ENCODE measurements at places on chromosomes 16 and 17. TPM values are rescaled to one million over a fixed set of nuclear protein-coding genes. Genes with fewer than 3 reads are reported as not detected.

DNA sequence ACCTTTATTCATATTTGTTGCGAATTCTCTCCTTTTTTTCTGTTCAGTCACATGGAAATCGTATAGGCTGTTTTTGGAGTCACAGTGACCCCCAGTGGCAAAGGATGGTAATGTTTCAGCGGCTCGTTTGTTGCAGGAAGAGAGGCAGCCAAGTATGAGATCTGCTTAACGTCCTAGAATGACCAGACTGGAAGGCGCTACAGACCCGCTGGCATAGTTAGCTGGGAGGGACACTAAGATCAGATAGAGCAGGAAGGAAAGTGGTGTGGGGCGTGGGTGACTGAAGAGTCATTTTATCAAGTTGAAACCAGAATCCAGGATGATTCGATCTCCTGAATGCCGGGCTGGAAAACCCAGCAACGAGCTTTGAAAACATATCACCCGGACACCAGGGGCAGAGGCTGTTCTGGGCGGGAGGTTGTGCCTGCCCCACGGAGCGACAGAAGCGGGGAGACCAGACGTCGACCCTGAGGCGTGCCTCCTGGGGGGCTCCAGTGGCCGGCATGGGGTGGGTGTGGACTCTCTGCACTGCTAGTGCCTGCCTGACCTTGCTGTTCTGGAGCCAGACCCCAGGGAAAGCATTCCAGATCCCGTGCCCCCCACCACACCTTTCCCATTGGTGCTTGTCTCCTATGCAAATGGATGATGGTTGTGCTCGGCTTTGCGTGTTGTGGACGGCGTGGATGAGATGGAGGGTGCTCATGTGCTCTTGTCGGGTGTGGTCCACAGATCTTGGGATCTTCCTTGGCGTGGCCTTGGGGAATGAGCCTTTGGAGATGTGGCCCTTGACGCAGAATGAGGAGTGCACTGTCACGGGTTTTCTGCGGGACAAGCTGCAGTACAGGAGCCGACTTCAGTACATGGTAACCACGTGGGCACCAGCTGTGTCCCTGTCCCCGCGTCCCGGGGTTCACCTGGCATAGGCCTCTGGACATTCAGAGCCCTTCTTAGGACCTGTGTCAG, 7.7 kb downstream of the IL34 start:
- DNase-seq: peak; percentile 52

DNA sequence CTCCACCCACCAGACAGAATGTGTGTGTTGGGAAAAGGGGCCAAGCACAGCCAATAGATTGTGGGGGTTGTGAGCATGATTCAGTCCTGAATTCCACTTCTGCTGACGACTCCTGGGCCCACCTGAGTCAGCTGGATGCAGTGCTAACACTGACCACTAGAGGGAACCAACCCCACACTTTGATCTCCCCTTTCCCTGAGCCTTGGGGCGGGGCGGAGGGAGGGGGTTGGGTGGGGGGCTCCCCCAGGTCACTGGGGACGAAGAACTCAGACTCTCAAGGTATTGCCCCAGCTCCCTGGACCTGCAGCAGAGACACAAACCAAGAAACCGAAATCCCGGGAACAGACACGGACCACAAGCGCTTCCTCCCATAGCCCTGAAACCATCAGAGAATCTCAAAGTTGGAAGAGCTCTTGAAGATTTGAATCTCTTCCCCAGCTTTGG, 621 bp upstream of the CSHL1 start:
- DNase-seq: peak; percentile 3

- DNase-seq: no peak
These were observed 406.9 kb downstream of the TMEM114 start for GRCh38 chr16:8183176-8184099.

- DNase-seq: no peak
These were observed 20.2 kb downstream of the METTL22 start for GRCh38 chr16:8641671-8642070.

- no peak for DNase-seq
These were observed 9.9 kb downstream of the ITPRIPL2 start for GRCh38 chr16:19123535-19124178.

DNA sequence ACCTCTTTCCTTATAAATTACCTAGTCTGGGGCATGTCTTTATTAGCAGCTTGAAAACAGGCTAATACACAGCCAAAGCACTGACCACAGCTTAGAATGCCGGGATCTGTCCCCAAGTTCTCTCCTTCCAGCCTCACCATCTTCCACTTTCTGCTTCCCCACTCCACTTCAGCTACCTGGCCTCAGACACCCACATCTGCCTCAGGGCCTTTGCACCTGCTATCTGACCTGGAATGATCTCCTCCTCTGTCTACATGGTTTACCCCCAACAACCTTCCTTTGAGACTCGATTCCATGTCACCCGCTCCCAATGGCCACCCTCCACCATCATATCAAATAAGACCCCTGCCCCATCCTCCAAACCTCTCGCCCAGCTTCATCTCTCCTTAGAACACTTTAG, 152.6 kb upstream of the CDC42EP4 start:
- no peak for DNase-seq

DNA sequence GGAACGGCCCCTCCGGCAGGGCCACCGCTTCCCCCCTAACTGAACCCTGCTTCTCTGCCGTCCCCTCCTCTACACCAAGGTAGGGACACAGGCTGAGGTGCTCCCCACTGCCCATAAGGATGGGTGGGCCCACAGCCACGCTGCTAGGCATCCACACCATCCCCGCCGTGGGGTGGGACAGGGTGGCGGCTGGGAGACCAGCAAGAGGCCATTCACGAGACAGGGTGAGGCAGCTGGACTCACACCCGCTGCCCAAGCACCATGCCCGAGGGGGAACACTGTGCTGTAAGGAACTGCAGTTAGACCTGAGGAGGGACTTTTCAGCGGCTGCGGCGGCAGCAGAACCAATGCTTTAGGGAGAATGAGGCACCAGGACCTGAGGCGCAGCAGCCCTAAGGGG, 47.5 kb upstream of the RRN3 start:
- DNase-seq: no peak

GRCh38 chr17:21035406-21035805, 7.4 kb downstream of the USP22 start:
- no peak for DNase-seq

DNA sequence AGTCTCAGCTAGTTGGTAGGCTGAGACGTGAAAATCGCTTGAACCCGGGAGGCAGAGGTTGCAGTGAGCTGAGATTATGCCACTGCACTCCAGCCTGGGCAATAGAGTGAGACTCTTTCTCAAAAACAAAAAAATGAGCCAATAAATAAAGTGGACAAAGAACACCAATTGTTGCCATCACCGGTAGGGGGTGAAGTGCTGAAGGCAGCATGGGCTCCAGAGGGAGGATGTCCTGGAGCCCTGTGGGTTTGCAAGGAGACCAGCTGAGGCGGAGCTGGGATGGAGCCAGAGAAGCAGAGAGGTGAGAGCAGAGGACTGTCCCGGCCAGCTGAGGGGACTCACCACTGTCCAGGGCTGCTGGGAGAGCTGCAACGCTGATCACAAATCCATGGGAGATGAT, 13.8 kb downstream of the CHST6 start:
- DNase-seq: no peak

DNA sequence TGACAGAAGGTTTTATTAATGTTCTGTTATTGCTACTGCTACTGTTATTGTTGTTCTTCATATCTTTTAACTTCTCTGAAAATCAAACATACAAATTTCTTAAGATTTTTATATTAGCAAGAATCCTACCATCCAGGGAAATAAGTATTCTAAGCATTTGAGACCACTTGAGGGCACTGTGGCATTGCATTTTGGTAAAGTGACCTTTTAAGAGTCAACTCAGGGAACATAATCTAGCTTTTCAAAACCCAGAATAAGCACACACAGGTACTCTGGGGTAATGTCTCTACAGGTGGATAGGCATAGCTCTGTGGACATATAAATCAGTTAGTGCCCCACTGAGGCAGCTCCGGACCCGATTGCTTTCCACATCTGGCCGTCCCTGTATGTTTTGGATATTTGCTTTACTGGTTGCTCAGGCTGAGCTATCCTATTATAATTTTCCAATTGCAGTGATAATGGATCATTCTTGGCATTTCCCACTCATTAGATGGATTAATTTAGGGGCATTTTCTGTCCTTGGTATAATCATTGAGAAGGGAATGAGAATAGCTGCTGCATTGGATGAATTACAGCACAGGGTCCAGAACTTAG, 1425.1 kb upstream of the CDH8 start:
- peak; percentile 29 for DNase-seq

- no peak for DNase-seq
These were observed 14.8 kb upstream of the TMEM204 start for GRCh38 chr16:1518626-1519135.

DNA sequence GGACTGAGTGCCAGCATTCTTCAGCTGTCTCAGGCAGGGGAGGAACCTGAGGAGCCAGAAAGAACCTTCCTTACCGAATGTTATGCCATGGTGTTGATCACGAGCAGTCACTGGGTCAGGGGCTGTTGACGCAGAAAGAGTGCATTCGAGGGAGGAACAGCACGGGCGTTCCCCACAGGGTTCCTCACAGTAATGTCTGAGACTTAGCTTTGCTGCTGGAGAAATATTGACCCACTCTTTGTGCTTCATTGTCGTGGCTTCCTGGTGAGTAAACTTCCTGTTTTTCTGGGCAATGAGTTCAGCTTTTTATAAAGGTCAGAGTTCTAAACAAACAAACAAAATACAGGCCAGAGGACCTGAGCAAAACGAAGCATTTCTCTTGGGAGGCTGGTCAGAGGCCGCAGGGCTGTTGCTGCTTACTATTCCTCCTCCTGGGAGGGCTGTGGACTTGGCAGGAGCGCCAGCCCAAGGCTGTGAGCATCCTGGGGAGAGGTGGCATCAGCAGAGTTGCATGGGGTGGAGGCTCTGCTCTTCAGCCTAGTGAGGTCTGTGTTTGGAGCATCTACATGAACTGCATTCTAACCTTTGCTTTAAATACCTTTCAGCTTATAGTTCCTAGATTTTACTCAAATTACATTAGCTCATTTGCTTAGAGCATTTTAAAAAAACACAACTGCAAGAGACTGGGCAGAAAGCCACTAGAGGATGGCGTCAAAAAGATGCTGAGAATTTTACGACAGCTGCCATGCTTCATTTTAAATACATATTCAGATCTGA, 143.1 kb upstream of the CACNG5 start:
- no peak for DNase-seq

- no peak for DNase-seq
These were observed 16.2 kb upstream of the SPNS2 start for GRCh38 chr17:4482338-4483011.

DNA sequence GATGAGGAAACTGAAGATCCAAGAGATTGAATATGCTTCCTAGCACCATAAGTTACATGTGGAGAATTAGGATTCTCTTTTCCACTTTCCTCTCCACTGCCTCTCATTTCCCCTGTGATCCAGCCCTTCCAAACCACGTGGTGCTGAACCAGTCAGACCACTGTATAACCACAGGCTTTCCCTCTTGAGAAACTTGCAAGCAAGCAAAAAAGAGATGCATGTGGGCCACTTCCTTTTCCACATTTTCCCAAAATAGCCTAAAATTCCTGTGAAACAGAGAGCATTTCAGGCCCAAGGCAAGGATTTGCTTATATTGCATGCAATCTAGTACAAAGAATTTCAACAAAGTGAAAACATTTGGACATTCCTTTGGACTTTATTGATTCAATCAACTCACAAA, 59.3 kb upstream of the KSR1 start:
- DNase-seq: peak; percentile 55

DNA sequence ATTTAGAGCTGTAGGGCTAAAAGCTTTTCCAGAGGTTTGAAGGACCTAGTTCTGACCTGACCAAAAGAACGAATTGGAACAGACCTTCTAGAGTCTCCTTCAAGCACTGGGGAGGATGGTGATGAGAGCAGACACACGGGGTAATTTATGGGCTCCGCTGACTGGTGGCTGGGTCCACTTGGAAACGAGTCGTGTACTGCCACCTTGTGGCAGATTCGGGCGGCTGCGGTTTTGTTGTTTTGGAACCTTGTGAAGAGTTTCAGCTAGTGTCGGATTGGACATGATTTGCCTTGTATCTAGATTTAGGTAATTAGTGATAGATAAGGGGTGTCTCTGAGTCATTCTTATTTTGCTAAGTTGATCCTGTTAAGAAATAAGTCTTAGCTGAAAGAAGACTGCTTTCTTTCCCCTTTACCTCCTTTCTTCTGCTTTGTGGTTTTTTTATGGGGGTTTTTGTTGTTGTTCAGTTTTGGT, 98.9 kb downstream of the AATF start:
- peak; percentile 55 for DNase-seq

- no peak for DNase-seq
These were observed 9.0 kb downstream of the ZDHHC1 start for GRCh38 chr16:67407176-67407787.

GRCh38 chr17:37801171-37801570, 56.3 kb upstream of the HNF1B start:
- DNase-seq: no peak

DNA sequence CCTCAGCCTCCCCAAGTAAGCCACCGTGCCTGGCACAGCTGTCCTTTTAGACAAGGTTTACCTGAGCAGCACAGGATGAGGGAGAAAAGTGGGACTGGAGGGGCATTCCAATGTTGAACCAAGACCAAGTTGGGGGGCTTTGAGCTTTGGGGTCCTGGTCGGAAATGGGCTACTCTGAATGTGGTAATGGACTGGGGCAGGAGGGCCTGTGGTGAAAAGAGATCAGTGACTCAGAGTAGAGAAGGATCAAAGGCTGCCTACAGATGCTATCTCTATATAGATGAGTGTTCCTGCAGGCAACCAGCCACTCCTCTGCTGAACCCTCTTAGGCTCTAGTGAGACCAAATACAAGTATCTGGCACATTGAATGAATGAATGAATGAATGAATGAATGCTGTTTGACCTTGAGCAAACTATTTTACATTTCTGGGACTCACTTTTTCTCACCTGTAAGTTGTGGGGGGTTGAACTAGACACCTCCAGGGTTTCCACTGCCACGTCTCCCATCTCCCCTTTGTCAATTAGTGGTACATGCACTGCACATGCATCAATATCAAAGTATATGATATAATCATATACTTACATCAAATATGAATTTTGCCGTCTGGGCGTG, 26.3 kb upstream of the ETV4 start:
- no peak for DNase-seq

The CIBAR2 gene
- total RNA-seq: not detected

The SMIM5 gene
- 0.07 TPM for total RNA-seq

The SLC5A11 gene
- not detected for total RNA-seq

The APOBR gene
- total RNA-seq: not detected

The CIITA gene
- not detected for total RNA-seq

The SRP68 gene
- 75.3 TPM for total RNA-seq

The IFI35 gene
- total RNA-seq: 60.5 TPM

The TNFRSF13B gene
- total RNA-seq: not detected

The PLD6 gene
- 0.64 TPM for total RNA-seq

The RAB40B gene
- 17.5 TPM for total RNA-seq

The BEAN1 gene
- 2.1 TPM for total RNA-seq
